ENCODE measurements at places on chromosomes 3 and 15. TPM values are rescaled to one million over a fixed set of nuclear protein-coding genes. Genes with fewer than 3 reads are reported as not detected.

Gene ZPLD1
- 14.2 TPM for total RNA-seq

Gene POPDC2
- 53.2 TPM for total RNA-seq

Gene VILL
- total RNA-seq: 131 TPM

Gene LZTFL1
- 25.4 TPM for total RNA-seq

Gene PPCDC
- 17.3 TPM for total RNA-seq

Gene SMARCC1
- total RNA-seq: 68.7 TPM

Gene SLC2A2
- total RNA-seq: 22.4 TPM

Gene LRRC34
- total RNA-seq: 2.3 TPM

Gene CEP63
- total RNA-seq: 17.3 TPM

Gene ACVR2B
- 8.6 TPM for total RNA-seq
